ENCODE measurements at places on chromosomes 12 and 14.

- DNase-seq: no peak
These were observed 19.6 kb upstream of the C14orf180 start for GRCh38 chr14:104559804-104560585.

- no peak for DNase-seq
These were observed 95.1 kb upstream of the ARID2 start for GRCh38 chr12:45634273-45634917.

GRCh38 chr12:52628841-52629240 lies 10.5 kb upstream of the KRT73 start:
- DNase-seq: no peak

GRCh38 chr14:52876806-52877205 lies 74.0 kb downstream of the FERMT2 start:
- no peak for DNase-seq

GRCh38 chr14:96062010-96062409 lies 22.8 kb downstream of the C14orf132 start:
- no peak for DNase-seq

DNA sequence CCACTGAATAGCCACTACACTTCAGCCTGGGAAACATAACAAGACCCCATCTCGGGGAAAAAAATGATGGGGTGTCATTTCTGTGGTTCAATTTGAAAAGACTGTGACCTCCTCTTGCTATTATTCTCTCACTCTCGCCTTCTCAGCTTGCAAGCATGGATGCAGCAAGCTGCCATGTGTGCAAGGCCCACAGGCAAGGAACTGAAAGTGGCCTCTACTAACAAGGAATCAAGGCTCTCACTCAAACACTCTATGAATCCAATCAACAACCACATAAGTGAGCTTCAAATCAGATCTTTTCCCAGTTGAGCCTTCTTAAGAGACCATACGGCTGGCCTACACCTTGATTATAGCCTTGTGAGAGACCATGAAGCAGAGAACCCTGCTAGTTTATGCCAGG lies 17.9 kb upstream of the DHRS7 start:
- no peak for DNase-seq

GRCh38 chr14:98093111-98093510 lies 1178.9 kb downstream of the BCL11B start:
- DNase-seq: no peak

- no peak for DNase-seq
These were observed 138.8 kb upstream of the HMGA2 start for GRCh38 chr12:65685514-65685913.

Data from stimulated activated CD4-positive, alpha-beta T cell treated with anti-CD3 and anti-CD28 coated beads, Interleukin-15, amount 100 ng/mL, for 1 hour (primary cell).